ENCODE measurements at places on chromosomes 7 and 10.
A peak's percentile ranks its signal among the peaks of the same experiment; 100 is the strongest.

DNA sequence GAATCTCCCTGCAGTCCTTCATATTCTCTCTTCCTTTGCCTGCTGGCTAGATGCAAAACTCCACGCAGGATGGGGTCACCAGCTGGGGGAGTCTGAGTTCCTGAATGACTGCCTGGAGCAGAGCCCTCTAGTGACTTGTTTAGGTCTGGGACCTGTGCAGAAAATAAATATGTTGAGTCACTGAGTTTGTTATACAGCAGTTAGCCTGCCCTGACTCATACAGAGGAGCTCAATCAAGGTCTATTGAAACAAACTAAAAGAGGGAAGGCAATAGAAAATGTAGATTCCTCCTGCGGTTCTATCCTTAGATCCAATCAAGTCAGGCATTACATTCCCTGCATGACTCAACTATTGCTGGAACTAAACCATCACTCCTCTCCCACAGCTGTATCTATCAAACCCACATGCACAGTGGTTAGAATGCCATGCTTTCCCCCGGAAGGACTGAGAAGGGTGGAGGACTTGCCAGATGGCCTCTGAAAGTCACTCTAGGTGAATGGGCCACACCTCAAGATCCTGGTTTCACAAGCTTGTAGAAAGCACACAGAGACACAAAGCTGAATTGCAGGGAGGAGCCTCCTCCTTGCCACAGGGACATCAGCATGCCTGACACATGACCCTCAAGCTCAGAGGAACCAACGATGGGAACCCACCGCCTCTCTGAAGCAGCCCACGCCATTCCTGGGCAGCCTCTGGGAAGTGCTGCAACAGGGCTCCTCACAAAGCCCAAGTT is 73.9 kb downstream of the SH3PXD2A start:
- peak; percentile 52 for DNase-seq

GRCh38 chr7:91416155-91416865 is 152.1 kb downstream of the FZD1 start:
- DNase-seq: no peak

GRCh38 chr10:6593241-6593671 is 13.2 kb upstream of the PRKCQ start:
- no peak for DNase-seq

DNA sequence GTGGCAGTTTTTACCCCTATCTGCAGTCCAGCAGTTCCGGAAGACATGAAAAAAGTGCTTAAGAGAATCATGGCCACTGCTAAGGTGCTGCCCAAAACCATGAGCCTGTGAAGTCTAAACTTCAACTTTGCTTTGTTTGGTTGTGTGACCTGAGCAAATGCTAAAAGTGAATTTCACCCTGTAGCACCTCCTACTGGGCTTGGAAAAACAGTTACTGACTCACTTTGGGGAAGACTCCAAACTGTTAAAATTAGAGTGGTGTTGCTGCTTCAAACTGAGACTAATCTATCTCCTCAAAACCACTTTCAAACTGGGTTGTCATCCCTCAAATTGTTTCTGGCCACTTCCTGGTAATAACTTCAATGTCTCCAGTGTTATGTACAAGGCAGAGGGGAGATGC is 21.3 kb downstream of the MKX start:
- DNase-seq: peak; percentile 14

GRCh38 chr10:125169915-125170314 is 9.6 kb upstream of the CTBP2 start:
- no peak for DNase-seq

DNA sequence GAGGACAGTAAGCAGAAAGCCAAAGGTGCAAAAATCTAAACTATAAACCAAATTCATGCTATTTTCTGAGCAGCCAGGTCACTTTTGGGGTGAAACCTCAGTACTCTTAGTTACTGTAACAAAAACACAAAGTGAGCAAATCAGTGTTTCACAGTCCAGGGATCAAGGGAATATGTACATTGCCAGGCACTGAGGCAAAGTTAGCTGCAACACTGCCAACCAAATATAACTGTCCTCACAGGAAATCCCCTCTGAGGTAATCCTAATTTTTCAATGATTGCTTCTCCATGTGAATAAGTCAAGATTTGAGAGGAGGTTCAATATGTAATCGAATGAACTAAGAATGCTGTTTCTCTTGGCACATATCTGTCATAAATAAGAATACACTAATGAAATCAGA is 229.7 kb downstream of the TSPAN12 start:
- no peak for DNase-seq

Data from H4 (cell line).